Stimulated activated CD4-positive, alpha-beta T cell treated with anti-CD3 and anti-CD28 coated beads, Interleukin-1b, Interleukin-23, amount 100 ng/mL, for 1 hour (primary cell): ENCODE measurements at places on chromosomes 12 and 14.

- no peak for DNase-seq
Observed at GRCh38 chr12:43291516-43291915, 260.5 kb downstream of the ADAMTS20 start.

DNA sequence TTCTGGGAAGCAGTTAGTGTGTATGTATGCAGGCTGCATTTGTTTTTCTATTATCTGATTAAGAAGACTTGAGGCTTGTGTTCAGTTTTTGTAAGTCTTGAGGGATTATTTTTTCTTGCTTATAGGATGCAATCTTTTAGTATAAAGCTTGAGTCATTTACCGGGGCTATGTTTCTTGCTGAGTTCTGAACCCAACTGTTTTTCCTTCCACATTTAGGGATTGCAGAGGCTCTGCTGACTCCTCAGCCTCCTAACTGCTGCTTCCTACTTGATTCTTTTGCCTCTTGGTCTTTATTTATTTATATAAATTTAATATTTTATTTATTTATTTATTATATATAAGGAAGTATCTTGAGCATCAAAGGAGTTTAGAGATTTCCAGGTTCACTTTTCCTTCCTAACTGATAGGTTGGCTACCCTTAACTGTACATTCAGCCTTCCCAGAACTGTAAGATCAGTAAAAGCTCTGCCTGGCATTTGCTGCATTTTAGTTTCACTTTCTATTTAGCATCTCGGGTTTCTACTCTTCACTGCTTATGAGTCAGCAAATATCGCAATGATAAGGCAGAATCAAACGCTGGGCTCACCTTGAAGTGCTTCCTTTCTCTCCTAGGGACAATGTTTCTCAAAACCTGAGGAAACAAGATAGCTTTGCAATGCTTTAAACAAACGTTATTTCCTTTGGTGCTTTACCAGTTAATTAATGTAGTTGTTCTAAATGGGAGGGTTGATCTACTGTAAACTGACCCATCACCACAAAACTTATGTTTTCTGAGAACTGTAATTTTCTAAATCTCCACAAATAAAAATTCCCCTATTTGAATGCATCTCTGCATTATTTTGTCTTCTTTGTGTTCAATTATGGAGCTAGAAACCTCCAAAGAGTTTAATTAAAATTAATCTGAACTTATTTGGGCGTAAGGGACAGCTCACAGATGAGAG is 1183.7 kb upstream of the TMEM132C start:
- no peak for DNase-seq

- no peak for DNase-seq
Observed at GRCh38 chr12:123790905-123791467, 28.9 kb downstream of the DNAH10 start.

DNA sequence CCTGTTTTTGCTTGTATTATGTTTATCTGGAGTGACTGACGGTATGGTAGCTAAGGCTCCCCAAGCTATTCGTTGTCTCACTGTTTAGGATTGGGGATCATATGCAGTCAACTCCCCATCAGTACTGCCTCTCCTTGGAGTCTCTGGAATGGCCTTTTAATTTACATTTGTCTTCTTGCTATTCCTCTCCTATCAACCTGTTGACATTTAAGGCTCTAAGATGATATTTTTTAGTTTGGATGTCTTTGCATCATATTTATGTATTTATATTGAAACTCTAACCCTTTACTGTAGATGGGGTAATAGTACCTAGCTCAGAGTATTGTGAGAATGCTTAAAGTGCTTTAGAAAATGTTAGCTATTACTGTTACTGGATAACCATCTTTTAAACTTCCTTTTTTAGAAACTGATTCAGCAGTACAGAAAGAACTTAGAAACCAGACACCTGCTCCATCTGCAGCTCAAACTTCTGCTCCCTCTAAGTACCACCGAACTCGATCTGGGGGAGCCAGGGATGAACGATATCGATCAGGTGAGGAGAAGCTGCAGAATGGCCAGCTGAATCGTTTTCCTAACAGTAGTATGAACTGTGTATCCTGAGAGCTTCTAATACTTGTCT is 123.5 kb upstream of the ATF1 start:
- DNase-seq = no peak

GRCh38 chr12:132137483-132138125 is 6.5 kb downstream of the DDX51 start:
- no peak for DNase-seq

- no peak for DNase-seq
Observed at GRCh38 chr12:82366197-82366596, 7.9 kb downstream of the METTL25 start.

DNA sequence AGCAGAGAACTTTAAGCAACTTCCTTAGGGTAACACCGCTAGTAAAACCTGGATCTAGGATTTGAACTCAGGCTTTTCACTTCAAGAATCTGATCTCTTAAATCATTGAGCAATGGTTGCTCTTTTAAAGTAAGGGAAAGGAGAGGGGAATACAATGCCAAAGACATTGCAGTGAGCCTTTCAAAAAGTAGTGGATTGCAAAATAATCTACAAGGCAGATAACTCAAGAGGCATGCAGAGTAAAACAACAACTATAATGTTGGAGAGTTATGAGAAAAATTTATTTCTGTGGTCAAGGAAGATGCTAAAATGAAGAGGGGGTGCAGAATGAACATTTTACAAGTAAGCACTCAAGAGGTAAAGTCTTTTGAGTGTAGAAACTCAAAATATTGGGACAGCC is 432.6 kb downstream of the C12orf50 start:
- no peak for DNase-seq

GRCh38 chr14:68104518-68104917 is 284.9 kb downstream of the RAD51B start:
- no peak for DNase-seq

DNA sequence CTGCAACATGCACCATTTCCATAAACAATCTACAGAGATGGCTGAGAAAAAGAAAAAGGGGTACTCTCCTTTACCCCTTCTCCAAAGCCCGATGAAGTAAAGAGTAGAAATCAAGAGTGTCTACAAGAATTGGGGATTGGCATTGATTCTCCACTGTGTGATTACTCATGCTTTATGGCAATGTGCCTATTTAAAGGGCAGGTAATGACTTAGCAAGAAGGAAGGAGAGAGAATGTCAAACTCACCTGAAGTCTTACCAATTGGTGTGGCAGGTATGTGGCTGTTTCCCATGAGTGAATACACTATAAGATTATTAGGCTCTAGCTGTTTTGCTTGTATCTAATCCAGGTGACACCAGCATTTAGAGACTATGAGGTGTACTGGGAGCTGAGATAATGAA is 275.3 kb downstream of the CCER1 start:
- DNase-seq = no peak

- DNase-seq = no peak
Observed at GRCh38 chr14:77120771-77121743, 20.5 kb downstream of the ZDHHC22 start.

DNA sequence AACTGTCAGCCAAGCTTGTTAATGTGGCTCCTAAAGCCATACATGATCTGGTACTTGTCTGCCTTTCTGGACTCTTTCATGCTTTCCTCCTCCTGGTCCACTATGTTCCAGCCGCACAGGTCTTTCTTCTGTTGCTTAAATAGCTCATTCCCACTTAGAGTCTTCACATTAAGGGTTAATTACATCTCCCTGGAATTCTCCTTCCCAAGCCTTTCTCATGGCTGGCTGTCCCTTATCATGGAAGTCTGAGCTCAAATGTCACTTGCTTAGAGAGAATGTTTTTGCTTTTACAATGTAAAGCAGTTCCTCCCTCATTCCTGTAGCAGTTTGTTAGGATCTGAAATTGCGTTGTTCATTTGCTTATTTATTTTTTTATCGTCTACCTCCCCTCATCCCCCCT is 199.6 kb downstream of the TRHDE start:
- no peak for DNase-seq

DNA sequence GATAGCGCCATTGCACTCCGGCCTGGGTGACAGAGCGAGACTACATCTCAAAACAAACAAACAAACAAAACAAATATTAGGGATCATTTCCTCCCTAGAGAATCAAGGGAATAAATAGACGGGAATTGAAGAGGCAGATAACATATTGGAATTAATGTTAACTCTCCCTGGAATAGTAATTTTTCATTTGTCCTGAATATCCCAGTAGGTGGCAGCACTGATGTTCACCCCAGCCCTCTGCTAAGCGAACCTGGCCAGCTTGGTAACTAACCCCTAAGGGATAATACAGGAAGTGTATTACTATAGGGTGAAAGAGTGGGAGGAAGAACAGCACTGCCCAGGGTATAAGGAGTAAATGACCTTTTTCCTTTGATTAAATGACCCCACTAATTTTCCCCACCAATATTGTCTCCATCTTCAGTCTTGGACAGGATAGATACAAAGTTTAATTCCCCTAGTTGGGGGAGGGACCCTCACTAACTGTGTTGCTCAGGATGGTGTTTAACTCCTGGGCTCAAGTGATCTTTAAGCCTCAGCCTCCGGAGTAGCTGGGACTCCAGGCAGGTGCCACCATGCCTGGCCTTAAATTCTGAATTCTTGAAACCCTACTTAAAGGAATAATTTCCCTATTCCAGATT is 40.5 kb downstream of the SLC2A14 start:
- DNase-seq = no peak

GRCh38 chr12:91877022-91877421 is 268.6 kb downstream of the BTG1 start:
- peak; percentile 32 for DNase-seq

DNA sequence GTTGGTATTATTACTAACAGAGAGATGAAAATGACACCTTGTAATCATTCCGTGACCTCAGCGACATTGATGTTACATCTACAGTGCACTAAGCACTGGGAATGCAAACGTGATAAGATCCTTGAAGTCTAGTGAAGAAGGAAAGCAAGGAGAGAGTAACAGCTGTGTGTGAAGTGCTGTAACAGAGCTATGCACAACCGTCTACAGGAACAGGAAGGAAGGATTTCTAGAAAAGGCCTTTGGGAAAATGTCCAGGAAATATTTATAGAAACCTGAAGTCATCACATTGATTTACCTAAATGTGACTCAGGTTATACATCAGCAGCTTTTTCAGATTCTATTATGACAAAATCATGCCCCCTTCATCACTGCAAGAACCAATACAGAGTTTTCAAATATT is 304.2 kb upstream of the AMIGO2 start:
- no peak for DNase-seq

DNA sequence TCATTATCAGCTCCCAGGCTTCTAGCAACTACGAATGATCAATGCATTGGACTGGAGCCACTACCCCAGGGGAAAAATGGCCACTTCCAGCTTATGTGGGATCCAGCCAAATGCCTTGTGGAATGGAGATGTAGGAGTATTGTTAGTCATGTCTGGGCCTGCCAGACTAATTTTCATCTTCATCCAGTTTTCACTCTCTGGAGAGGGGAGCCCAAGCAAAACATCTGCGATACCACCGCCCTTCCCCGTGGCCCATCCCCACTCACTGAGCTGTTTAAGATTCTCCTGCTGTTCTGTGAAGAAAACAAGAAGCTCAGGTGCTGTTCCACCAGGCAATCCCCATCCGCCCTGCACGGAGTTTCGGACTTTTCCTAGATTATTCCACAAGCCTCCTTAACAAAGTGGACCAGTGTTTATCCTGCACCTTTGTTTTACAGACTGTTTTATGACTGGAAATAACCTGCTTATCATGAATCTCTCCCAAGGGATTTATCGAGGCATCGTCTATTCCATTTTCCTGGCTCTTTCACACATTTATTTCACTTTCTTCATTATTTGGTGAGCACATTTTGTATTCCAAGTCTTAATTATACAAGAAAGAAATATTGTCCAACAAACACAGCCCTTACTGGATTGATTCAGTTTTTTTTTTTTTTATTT is 35.5 kb upstream of the MAX start:
- DNase-seq = no peak
